Left ventricle myocardium inferior (tissue), 1 donor: ENCODE measurements at places on chromosomes 4 and X.

GRCh38 chr4:152247271-152247975 lies 288.5 kb downstream of the FBXW7 start:
- peak; percentile 48 for DNase-seq

DNA sequence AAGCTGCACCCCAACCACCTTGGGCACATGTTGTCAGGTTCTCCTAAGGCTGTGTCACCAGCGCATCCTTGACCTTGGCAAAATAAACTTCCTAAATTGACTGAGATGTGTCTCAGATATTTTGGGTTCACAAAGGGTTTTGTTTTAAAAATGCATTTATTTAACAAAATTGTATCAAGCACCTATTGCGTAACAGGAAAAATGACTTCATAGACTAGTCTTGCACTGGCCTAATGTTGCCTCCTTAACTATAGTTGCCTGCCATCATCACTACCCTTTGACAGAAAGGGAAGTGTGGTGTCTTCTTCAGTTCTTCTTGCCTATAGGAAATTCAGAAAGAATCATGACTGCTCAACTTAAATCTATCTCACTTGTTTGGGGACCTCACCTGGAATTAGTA lies 374.2 kb downstream of the SH2D1A start:
- no peak for DNase-seq

- DNase-seq, result no peak
Measured at GRCh38 chr4:112075129-112075753, 70.0 kb upstream of the FAM241A start.

GRCh38 chrX:110301194-110301593 lies 16.7 kb downstream of the AMMECR1 start:
- DNase-seq, result no peak

GRCh38 chr4:129988957-129989356 lies 893.0 kb downstream of the C4orf33 start:
- DNase-seq, result no peak

- DNase-seq, result no peak
Measured at GRCh38 chrX:104854188-104854587, 288.2 kb downstream of the IL1RAPL2 start.

- DNase-seq, result no peak
Measured at GRCh38 chrX:34332334-34332733, 200.2 kb upstream of the FAM47A start.

DNA sequence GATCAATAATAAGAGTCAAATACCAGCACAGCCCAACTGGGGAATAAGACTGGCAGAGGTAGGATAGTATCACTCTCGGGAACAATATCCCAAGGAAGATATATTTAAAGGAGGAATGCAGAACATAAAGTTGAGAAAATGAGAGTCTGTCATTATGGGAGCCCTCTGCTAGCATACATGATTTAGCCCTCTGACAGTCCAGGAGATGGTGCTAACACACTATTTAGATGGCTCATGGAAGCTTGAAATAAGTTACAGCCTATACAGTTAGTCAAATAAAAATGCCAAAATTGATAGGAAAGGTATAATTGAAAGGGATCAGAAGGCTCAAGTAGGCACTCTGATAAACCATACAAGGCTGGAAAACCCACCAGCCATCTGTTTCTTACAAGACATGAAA lies 201.0 kb upstream of the NEIL3 start:
- no peak for DNase-seq

DNA sequence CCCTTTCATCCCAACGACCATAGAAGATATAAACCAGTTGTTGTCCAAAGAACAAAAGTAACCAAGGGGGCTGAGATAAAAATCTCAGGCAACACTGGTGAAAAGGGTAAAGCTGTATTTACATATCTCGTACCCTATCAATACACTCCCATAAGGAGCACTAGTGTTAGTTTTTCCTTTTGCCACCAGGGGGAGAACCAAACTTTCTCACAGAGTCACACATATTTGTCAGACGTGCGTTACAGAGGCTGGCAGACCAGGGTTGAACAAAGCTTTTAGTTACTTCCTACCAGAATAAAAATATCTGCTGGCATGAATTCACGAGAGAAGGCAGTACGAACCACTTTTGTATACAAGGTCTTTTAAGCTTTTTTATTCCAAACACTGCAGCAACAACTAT lies 88.3 kb downstream of the AMELX start:
- no peak for DNase-seq

GRCh38 chrX:20362268-20363267 lies 95.9 kb upstream of the RPS6KA3 start:
- DNase-seq, result no peak

- no peak for DNase-seq
Measured at GRCh38 chr4:30028826-30029225, 691.3 kb upstream of the PCDH7 start.

DNA sequence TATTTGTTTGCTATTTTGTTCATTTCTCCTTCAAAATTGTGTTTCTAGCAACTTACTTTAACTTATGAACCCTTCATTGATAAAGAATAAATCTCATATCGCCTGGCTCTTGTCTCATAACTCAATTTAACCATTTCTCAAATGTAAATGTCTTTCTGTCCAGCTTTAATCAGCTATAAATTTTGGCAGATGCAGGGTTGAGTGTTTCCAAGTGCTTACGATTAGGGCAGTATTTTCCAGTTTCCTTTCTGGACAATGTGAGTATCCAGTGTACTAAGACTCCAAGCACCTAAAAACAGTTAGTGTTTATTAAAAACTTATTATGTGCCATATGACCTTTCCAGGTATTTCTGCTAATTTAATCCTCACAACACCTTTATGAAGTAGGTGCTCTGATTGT lies 218.6 kb upstream of the GK2 start:
- no peak for DNase-seq

DNA sequence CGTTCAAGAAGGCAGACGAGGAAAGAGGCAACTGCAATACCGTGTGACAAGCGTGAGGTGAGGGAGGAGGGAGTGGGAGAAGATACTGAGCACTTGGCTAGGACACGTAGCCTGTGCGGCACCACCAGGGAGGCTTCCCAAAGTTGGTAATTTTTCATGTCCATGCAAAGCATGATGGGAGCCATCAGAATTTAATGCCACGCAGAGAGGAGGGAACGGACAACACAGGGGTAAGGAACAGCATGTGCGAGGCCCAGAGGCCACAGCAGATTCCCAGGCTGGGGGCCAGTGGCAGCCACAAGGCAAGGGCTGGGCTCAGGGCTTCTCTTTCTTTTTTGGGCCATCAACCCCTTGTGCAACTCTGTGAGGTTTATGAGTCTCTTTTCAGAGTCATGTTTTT lies 11.0 kb upstream of the CLDN24 start:
- no peak for DNase-seq

GRCh38 chrX:101462892-101463291 lies 22.4 kb upstream of the ARMCX4 start:
- DNase-seq, result no peak

- DNase-seq, result no peak
Measured at GRCh38 chr4:36492590-36492989, 211.2 kb downstream of the DTHD1 start.

DNA sequence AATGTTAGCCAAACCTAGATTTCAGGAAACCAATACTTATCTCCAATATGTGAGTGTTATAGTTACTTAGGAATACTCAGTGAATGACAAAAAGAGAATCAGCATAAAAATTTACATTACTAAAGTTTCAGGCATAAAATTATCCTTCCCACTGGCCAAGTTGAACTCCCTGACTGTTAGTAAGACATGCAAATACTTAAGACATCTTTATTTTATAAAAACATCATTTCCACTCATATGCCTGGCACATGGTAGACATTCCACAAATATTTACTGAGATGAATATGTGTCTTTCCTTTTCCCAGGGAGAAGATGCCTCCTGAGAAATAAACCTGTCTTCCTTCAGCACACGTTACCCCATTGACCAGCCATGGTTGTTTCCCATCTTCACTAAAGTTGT lies 7.3 kb downstream of the VEGFD start:
- no peak for DNase-seq

DNA sequence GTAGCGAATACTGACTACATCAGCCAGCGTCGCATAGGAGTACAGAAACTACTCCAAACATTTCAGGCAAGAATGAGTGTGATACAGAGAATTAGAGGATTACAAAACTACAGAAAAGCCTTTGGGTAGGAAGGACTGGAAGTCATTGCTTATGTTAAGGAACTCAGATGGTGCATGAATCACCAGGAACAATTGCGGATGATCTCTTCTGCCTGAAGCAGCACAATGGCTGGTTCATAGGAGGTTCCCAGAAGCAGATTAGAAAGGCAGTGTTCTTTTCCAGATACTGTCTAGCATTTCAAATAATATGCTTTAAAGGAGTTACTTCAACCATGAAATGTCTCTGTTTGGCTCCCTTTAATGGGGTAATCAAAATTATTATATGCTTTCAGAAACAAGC lies 42.5 kb upstream of the MAP9 start:
- no peak for DNase-seq

DNA sequence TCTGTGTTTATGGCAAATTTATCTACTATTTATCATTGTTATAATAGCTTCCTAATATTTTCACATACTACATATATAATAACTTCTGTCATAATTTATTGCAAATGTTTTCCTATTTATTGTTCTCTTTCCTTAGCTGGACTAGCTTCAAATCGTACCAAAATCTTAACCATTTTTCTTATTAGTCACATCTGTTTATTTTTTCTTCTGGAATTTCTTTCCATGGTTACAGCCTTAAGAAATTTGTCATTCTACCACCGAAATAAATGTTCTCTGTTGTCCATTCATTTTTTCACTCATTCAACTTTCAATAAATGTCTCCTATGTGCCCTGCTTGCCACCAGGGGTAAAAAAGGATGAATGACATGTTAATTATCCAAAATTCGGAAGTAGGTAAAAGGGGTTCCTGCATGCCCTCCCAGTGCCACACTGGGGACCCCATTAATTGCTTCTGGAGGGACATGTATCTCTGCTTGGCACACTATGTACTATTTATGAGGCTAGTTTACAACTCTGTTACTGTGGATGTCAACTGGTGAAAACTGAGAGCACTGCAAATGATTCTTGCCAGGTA lies 182.1 kb downstream of the SH3KBP1 start:
- no peak for DNase-seq

- no peak for DNase-seq
Measured at GRCh38 chr4:130747842-130748241, 1651.9 kb downstream of the C4orf33 start.

- DNase-seq, result no peak
Measured at GRCh38 chrX:101028562-101028961, 23.3 kb downstream of the TRMT2B start.

- no peak for DNase-seq
Measured at GRCh38 chrX:154457491-154458115, 478 bp upstream of the PLXNA3 start.

DNA sequence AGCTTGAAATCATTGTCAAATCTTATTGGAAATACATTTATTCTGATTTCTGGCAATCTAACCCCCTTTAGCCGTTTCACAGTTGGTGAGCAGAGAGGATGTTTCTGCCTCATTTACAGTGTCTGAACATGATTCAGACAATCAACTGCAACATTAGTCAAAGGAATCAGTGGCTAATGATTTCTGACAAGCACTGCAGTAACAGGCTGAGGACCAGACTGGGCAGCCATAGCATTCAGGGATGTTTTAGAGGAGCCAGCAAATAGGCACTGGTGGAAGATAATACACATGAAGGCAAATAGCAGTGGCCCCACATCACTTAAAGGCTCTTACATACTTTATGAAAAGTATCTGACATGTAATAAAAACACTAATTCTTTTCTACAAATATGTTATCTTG lies 102.8 kb downstream of the TTC29 start:
- no peak for DNase-seq

- no peak for DNase-seq
Measured at GRCh38 chr4:139319571-139319970, 17.3 kb upstream of the NDUFC1 start.

DNA sequence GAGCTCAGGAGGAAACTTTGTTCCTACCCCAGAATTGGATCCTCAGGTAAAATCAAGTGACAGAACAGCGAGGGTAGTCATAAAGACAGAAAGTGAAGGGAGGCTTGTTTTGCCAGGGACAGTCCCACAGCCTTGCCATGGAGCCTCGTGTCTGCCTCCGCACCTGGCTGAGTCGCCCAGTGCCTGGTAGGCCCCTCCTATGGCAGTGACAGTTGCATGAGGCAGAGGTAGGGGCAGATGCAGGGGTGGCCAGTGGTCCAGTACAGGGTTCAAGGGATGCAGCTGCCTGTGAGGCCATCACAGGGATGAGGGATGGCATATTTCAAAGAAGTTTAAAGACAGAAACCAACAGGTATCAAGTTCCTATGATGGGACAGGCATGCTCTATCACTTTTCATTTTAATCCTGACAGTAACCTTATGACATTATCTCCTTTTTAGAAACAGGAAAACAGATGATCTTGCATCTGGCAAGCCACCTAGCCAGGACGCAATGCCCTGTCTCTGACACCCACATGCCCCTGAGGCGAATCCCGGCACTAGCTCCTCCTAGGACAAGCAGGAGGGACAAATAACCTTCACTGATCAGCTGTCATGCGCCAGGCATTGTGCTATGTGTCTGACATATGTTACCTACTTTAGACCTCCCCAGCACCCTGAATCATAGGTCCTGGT lies 127.4 kb upstream of the ENPP6 start:
- DNase-seq, result no peak

DNA sequence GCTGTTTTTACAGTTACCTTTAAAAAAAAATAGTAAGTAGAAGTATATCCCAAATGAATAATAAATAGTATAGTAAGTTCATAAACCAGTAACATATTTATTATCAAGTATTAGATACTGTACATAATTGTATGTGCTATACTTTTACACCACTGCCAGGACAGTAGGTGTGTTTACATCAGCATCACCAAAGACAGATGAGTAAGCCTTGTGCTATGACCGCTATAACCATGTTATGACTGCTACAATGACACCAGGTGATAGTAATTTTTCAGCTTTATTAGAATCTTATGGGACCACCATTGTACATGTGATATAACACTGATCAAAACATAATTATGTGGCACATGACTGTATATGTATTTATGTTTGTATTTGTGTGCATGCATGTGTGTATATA lies 27.3 kb downstream of the PABPC4L start:
- DNase-seq, result no peak

DNA sequence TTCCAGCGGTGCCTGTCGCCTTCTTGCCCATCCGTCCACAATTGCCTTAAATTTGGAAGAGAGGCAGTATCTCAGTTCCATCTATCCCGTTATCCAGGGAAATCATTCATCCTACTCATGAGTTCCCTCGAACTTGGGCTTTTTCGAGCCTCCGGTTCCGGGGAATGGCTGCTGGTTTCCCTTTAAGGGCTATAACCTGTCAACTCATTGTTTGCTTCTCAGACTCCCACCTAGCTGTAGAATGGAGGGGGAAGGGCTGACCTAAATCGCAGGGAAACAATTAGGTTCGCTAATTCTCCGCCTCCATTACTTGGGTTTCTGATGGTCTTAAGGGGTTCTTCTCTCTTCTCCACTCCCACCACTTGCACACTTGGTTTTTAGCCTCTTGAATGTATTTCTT lies 1.2 kb downstream of the UCHL1 start:
- no peak for DNase-seq

GRCh38 chr4:81914623-81915022 lies 442.9 kb upstream of the RASGEF1B start:
- no peak for DNase-seq
